ENCODE measurements at places on chromosomes 7 and 10.

- no peak for DNase-seq
Observed at GRCh38 chr10:128967980-128968756, 498.9 kb upstream of the MGMT start.

DNA sequence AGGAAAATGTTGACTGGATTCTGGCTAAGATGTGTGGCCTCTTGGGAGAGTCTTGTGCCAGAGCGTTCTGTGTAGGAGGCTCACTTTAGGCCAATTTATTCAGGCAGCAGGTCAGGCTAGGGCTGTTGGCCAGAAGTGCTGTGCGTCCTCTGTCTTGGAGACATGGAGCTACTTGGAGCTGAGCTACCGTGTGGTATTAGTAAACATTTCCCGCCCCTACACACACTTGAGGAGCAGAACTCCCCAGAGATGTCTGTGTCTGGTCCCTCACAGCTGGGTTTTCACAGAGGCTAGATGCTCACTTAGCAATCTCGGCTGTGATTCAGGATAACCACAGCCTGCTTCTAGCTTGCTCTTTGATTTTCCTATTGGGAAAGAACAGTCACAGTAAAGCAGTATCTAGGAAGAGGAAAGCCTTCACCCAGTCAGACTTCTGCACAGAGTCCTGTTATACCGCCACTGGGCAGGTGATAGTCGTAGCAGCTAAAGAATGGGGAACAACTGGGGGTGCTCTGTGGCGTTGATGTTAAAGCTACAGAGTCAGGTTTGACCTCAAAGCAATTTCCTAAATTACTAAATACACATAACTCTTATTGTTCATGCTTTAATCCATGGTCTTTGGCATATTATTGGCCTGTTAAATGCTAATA is 86.7 kb downstream of the MDFIC start:
- no peak for DNase-seq

- DNase-seq = peak; percentile 99
Observed at GRCh38 chr10:117653170-117653515, 110.6 kb downstream of the EMX2 start.

- DNase-seq = peak; percentile 35
Observed at GRCh38 chr7:94655848-94656657, at the start of gene SGCE. TSS of gene SGCE (minus strand) at chr7:94656133. CDS start at chr7:94656098, 35 bp downstream.

GRCh38 chr7:154960063-154960790 is 42.7 kb downstream of the PAXIP1 start:
- peak; percentile 67 for DNase-seq
